ENCODE measurements at places on chromosomes 1 and 21.
A peak's percentile ranks its signal among the peaks of the same experiment; 100 is the strongest.

DNA sequence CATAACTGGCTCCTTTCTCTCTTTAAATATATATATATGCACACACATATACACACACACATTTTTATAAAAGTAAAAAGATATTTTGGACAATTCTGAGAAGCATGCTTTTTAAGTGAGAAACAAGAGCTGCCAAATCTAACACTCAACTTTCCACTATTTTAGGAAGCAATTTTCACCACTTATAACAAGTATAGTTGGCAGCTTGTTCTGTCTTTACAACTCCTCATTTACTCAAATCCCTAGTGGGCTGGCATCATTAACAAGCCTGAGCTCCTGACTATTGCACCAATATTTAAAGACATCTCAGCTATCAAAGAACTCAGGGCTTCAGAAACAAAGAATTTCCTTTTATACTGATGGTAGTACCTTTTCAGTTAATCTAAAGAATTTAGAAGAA, 76.6 kb downstream of the RAB3GAP2 start:
- no peak for ATAC-seq

DNA sequence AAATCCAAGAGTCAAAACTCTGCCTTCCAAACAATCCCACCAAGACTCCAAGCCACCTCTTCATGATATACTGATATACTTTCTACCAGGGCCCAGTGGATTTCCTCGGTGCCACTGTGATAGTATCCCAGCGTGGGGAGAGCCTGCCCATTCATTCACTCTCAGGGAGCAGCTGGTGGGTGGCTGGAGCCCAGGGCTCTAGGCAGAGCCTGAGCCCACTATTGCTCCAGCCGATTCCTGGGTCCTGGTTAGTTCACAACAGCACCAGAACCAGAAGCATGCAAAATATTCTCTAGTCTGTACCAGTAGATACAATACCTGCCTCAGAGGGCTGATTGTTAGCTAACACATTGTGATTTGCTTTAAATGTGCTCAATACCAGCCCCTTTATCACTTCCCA, 831 bp downstream of the CSRP1 start:
- no peak for ATAC-seq

GRCh38 chr1:68085752-68086151, 35.3 kb upstream of the DIRAS3 start:
- ATAC-seq = no peak

DNA sequence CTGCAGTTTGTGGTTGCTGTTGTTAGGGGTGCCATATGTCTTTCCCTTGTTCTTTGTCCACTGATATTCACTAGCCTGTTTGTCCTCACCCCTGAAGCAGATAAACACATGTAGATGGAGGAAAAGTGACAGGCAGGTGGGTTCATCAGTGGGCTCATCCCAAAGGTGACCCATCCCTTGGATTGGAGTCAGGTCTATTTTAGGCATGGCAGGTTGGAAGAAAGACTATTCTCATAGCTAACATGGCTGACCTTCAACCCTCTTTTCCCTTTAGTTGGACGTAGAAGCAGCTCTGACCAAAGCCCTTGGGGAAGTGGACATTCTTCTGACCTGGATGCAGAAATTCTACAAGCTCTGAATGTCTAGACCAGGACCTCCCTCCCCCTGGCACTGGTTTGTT, 5.5 kb downstream of the IL24 start:
- no peak for ATAC-seq

GRCh38 chr1:202275061-202275770, 66.5 kb downstream of the UBE2T start:
- ATAC-seq = no peak

GRCh38 chr1:103362348-103363007, 163.0 kb upstream of the RNPC3 start:
- ATAC-seq = no peak

GRCh38 chr1:93347334-93347899, 1.7 kb downstream of the DR1 start:
- no peak for ATAC-seq

- peak; percentile 62 for ATAC-seq
Measured at GRCh38 chr1:81703756-81704463, 96.8 kb upstream of the ADGRL2 start.

- no peak for ATAC-seq
Measured at GRCh38 chr1:226958300-226958699, 18.2 kb downstream of the COQ8A start.

DNA sequence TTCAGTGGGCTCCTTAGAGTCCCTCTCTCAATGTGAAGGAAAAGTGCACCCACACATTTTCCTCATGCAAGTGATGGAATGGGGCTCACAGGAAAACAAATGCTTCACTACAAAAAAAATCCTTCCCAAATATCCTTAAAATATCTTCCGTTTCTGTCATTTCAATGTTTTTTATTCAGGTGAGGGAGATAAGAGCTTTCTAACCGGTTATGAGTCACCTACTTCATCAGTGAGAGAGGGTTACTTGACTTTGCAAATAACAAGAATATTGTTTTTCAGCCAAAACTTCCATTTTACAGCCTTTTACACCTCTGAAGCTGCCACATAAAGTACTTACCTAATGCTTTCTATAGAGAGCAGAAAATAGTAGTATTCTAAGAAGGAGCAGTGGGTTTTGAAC, 98.3 kb upstream of the CD55 start:
- ATAC-seq = no peak

- ATAC-seq = no peak
Measured at GRCh38 chr21:41836166-41837015, 42.8 kb downstream of the PRDM15 start.

DNA sequence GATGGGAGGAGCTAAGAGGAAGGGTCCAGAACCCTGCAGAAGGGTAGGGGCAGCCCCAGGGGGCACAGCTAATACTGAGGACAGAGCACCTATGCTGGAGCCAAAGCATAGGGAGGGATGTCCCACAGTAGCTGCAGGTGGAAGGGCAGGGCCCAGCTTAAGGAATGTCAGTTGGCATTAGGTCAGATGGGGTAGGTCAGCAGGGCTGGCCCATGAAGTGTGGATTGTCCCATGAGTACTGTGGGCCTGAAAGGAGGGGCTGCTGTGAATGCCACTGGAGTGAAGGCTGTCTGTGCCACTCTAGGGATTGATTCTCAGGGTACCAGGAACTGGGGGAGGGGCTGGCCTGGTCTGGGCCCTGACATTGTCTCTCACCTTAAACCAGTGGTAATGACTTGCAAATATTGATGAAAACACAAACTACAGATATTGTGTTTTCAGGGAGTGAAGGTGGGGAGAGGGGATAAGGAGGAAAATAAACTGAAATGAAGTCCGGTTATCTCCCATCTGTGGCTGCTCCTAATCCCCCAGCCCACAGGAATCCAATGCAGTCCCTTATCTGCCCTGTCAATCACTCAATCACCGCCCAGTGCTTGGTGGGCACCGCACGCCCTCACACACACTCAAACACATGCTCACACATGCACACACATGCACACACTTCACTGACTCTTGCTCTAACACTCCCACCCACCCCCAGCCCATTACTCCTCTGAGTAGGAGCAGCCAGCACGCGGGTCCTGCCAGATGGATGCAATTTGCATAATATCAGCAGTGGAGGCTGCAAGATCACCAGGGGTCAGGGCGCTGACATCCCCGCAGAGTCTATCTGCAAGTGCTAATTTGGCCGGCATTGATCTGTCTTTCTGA, 27.8 kb downstream of the DMAP1 start:
- no peak for ATAC-seq

DNA sequence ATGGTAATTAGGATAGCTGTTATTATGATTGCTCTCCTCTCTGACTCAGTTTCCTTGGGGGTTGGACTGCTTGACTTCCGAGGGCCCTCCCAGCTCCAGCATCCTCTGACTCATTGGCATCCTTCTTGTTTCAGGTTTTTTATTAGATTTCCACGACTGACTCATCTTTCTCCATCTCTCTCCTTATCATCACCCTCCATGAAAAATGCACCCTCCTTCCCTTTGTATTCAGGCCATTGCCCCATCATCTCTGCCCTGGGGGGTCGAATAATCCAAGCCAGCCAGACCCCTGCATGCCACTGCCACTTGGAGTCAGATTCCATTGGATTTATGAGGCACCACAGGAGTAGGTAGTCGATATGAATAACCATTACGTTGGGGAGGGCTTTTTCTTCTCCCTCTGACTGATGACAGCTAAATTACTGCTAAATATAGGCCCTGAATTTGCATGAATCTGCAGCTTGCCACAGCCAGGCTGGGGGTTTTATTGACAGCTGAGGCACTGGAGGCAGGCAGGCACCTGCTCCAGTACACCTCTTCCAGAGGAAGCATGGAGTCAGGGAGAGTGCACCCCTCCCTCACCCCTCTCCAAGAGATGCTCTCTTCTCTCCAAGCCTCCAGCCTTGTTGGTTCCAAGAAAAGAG, 91.7 kb downstream of the C1orf94 start:
- ATAC-seq = no peak

DNA sequence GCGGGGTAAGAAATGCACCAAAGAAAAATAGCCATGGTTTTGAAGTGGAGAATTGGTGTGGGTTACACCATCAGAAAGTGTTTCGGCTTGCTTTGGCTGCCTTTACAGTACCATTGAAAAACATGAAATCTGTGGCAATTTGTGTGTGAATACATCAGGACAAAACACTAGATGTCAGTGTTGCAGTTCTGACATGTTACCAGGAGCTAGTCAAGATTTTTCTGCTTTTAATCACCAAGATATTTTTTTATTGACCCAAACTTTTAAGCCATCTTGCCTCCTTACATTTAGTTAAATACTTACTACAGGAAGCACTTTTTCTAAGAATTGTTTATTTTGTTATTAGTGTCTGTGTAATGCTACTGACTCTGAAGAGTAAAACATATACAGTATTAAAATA, 14.3 kb downstream of the RRP15 start:
- ATAC-seq = no peak

GRCh38 chr21:38148046-38148445, 108.7 kb upstream of the KCNJ15 start:
- ATAC-seq = no peak

DNA sequence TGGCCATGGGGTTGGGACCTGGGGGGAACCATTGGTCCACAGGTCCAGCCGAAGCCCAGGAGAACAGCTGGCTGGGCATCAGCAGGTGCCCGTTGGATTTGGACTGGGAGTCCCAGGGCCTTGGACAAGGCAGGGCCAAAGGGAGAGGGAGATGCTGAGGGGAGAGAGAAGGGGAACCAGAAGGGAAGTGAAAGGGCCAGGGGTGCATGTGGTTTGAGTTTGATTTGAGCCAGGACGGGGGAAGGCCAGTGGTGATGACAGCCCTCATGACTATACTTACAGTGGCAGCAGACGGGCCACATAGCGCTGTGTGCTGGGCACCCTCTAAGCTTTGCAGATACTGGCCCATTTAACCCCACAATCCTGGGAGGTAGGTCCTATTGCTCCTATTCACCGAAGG, 18.8 kb downstream of the AGRN start:
- no peak for ATAC-seq

DNA sequence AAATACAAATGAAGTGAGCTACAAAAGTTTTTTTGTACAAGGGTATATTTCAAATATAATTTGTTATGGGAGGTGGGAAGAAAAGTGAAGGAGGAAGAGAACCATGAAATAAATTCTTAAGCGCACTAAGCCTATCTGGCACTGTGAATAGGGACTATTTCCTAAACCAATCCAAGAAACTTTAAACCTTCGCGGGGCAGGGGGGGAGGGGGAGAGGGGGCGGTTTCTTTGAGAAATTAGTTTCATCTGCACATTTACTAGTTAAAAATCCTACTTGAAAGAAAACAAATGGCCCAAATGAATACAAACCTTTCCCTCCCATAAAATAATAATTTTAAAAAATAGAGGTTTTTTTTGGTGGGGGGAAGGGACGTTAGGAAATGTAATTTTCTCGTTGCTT, 364 bp downstream of the GOLPH3L start:
- no peak for ATAC-seq

- no peak for ATAC-seq
Measured at GRCh38 chr21:36010801-36011200, 49.5 kb downstream of the SETD4 start.

GRCh38 chr1:91864017-91864700, 21.8 kb downstream of the TGFBR3 start:
- ATAC-seq = peak; percentile 85

GRCh38 chr1:21956720-21957552, 19.8 kb upstream of the HSPG2 start:
- peak; percentile 92 for ATAC-seq

- ATAC-seq = no peak
Measured at GRCh38 chr1:15225461-15225860, 21.6 kb upstream of the FHAD1 start.

DNA sequence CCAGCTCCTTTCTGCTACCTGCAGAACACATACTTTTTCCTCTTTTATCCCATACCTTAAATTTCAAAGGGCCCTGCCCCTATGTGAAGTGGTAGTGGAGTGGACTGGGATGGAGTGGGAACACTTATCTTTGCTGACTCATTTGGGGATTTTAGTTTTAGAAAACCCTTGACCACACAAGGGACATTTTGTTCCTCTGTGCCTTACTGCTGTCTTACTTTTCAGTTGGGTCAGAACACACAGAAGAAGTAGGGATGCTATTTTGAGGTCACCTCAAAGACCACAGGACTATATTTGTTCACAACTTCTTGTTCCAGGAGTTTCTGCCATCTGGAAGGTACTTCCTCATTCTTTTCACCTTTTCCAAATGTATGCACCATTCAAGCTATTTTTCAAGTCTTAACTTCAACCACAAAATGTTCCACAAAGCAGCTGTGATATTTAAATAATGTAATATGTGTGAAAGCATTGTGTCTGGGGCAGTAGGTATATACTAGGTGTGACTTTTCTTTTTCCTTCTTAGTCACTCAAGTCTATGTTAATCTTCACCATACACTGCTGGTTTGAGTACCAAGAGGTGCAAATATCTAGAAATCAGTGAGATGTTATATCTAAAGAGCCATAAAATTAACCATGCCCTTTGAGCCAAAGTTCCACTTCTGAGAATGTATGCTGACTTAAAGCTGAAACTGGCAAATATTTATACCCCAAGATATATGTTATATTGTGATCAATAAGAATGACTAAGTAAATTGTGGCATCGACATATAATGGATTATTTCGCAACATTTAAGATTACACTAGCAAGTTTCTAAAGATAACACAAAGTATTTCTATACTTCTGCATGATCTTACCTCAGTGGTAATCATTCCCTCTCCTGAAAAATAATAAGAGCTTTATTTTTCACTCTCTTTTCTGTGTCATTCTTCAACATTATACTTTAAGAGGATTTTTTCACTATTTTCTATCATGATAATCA, 308.5 kb downstream of the MRPL39 start:
- ATAC-seq = peak; percentile 59

DNA sequence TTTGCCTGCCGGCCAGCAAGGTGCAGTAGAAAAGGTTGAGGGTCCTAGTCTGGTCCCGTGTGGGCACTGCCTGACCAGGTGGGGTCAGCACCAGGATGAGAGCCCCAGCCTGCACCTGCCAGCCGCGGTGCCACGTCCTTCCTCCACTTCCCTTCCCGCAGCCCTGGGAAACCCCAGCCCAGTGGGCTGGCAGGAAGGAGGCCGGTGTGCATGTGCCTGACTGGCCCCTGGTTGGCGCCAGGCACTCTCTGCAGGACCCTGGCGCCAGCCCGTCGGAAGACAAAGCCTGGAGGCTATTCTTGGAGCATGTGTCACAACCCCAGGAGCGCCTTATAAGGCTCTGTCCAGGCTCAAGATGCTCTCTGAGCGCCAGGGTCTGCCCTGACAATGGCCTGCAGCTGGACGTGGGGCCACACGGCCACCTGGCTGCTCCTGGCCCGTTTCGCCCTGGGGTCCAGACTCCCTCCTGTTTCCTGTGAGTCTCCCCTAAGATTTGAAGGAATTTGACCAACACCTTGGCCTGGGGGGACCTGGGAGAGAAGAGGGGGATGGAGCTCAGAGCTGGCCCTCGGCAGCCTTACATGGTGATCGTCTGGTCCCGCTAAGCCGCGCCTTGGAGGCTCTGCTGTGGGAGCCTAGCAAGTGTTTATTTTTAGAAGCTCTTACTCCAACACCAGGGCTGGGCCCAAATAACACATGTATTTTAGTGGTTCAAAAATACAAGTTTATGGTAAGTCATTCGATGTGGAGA, 31.9 kb upstream of the POFUT2 start:
- peak; percentile 51 for ATAC-seq

All from esophagus mucosa (tissue), 1 donor.